Thyroid gland (tissue), 4 donors: ENCODE measurements at places on chromosomes 2 and 18. TPM values are rescaled to one million over a fixed set of nuclear protein-coding genes. Genes with fewer than 3 reads are reported as not detected.

DNA sequence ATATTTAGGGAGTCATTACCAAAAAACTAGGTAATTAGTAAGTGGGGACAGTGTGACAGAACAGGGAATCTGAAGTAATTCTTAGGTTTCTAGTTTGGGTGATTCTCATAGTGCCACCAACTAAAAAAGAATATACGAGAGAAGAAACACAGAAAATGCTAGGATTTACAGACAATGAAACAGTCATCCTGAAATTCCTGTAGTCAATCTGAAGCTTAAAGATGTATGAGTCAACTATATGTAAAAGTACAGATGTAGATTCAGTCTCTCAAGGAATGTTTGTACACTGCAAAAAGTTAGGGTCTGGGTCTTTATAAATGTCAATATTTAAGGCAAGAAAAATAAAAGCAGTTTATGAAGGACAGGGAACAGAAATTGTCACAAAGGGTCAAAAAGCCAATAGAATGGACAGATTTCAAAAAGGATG lies 107.0 kb downstream of the STRN start:
- DNase-seq, result no peak

DNA sequence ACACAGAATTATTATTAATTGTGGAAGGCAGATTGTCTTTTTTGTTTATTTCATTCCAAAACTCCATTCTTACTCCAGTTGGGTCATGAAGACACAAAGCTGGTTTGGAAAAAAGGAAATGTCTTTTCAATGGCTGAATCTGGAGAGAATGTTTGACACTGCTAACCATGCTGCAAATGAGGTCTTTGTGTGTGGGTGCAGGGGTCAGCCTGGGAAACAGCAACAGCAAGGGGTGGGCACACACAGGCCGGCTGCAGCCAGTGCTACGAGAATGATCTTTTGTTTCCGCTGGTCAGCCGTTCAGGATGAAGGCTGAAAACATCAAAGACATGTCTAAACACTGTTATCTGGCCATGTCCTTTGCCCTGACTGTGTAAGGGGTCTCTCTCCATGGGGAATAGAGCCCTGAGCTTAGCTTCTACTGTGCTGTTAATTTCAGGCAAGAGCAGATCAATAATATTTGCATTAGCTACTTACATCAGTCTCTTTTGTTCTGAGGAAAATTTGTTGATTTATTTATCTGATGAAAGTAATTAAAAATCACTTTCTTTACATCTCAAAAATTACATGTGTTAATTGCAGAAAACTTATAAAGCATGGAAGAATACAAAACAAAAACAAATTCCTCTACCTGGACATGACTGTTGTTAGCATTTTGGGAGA lies 33.3 kb upstream of the E2F6 start:
- no peak for DNase-seq

DNA sequence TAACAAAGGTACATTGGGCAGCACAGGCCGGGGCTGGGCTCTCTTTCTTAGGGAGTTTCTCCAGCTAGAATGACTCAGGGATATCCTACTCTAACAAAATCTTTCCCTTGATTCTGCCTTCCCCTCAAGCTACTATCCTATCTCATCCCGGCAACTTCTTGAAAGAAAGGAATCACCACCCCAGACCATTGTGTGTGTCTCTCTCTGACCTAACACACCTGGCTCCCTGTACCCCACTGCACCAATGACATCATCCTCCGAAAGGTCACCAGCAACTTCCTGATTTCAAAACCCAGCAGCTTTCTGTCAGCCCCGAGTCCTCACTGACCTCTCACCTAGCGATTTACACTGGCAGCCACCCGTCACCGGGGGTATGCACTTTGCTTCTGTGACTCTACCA lies 72.1 kb upstream of the MAP4K4 start:
- no peak for DNase-seq

The CCT4 gene
- total RNA-seq, result 96.5 TPM
